M059J (cell line): ENCODE measurements at places on chromosomes 2 and 18.

DNA sequence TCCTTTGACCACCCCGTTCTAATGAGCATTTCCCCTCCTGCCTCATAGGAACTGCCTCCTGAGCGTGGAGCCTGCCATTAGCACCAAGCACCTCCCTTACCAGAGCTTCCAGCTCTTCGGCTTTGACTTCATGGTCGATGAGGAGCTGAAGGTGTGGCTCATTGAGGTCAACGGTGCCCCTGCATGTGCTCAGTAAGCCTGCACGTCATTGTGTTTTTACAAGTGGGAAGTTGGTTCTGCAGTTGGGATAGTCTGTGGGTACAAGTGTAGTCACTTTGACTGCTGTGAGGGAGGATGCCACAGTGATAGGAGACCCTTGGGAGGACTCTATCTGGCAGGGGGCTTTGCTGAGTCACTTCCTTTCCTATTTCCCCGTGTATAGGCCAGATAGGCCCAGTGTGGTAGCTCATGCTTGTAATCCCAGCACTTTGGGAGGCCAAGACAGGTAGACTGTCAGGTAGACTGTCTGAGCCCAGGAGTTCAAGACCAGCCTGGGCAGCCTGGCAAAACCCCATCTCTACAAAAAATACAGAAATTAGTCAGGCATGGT, 22.0 kb upstream of the POLR1B start:
- no peak for DNase-seq

GRCh38 chr2:58339548-58340243, 98.6 kb upstream of the FANCL start:
- DNase-seq = no peak

DNA sequence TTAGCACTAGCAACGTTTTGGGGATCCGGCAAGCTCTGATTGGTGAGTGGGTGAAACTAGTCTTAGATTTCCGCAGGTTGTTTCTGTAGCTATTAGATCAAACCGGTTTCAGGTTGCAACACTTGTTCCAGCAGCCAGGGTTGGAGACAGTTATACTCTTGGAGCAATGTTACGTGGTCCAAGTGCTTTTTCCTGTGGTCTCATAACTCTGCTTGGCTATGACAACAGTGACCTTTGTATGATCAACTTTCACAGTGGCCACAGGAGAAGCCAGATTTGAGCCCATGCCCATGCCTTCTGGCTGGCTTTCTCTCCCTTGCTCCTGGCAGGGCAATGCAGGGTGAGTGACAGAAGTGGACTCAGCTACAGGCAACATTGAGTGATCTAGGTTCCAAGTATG, 84.5 kb upstream of the TAF1B start:
- peak; percentile 42 for DNase-seq

DNA sequence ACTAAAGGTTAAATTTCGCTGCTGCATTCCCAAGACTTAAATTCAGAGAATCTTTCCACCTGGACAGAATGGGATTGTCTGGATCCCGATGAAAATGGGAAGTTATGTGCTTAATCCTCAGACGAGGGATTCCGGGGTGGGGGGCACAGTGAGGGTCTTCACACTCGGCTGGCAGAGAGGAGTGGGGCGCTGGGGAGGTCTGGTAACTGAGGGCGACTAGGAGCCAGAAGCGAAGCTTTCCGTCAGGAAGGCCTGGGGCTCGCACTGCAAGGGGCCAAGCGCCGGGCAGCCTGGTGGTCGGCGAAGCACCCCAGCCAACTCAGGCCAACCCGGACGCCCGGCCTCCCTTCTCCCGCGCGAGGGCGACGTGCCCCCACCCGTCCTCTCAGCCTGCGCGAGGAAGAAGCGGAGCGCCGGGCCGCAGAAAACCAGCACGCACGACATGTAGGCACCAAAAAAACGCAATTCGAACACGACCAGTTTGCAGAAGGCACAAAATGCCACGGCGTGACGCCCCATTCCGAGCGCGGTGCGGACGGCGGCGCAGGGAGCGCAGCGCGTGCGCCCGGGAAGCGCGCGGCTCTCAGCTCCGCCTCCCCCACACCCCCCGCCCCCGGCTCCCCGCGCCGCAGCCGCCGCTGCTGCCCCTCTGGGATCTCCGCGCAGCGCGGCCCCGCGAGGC, 188.1 kb downstream of the ZEB2 start:
- peak; percentile 73 for DNase-seq

DNA sequence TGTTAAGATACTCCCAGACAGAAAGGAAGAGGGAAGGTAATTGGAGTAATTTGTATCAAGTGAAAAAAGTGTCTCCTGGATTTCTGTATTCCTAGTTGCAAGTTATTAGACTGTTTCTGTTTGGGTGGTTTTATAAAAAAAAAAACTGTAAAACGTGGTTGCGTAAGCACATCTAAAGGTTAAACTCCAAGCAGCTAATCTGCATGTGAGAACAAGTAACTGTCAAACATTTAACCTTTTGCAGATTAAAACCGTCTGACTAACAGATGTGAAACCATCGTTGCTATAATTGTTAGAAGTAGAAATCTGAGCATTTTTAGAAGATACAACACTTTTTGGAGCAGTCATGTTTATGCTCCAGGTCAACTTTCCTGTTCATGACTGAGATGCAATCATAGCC, 72.3 kb downstream of the AFF3 start:
- peak; percentile 26 for DNase-seq
